Sigmoid colon (tissue), 7 donors: ENCODE measurements at places on chromosomes 11 and 22.

GRCh38 chr11:34013898-34014571 is 37.5 kb upstream of the CAPRIN1 start:
- no peak for DNase-seq

DNA sequence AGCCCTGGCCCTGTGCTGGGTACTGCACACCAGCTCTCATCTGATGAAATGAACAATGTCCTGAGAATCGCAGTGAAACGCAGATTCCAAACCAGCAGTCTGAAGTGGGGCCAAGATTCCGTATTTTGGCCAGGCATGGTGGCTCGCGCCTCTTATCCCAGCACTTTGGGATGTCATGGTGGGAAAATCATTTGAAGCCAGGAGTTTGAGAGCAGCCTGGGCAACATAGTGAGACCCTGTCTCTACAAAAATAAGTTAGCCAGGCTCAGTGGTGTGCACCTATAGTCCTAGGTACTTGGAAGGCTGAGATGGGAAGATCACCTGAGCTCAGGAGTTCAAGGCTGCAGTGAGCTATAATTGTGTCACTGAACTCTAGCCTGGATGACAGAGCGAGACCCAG is 13.0 kb downstream of the LIF start:
- no peak for DNase-seq

- no peak for DNase-seq
Observed at GRCh38 chr22:28904211-28904896, 21.0 kb downstream of the ZNRF3 start.

DNA sequence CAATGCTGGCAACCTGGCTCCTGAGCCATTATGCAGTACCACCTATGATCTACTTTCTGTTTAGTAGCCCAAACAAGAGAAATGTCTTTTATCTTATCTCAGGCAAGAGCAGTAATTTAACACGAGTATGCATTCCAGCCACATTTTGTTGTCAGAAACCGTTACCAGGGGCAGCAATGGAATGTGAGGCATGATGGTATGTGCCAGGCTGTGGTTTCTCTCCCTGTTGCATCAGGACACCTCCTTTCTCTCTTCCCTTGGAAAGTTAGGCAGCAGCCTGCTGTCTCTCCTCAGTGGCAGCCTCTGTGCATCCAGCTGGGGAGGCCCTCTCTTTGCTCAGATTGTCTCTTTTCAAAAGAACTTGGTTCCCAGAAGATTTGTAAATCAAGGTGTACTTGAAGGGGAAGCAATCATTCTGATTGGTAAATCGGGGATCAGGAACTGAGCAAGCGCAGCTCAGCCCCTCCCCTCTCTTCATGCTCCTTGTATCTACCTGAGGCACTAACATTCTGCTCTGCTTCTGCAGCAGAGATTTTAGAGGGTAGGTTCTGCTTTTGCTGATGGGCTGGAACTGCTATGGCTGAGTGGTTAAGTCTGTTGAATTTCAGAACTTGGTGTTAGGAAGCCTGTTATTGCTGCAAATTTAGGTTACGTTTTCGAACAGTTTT is 229.2 kb downstream of the ADAMTS15 start:
- DNase-seq: no peak

DNA sequence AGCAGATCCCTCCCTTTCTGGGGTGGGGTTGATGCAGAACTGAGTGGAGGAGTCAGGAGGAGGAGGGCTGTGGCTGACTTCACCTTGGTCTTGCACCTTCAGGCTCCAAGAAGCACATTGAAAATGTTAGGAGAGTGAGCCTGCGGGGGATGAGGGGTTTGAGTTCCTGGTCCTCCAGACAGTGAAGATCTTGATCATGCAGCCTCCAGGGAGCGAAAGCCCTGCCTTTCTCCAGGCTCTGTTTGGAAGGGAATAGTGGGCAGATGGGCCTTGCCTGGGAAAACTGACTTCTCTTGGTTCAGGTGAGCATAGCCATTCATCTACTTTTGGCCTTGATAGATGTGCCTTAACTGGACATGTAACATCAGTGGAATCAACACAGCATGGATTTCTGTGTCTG is 267.6 kb upstream of the B3GAT1 start:
- peak; percentile 29 for DNase-seq

GRCh38 chr11:64826578-64827450 is 16.5 kb upstream of the MEN1 start:
- no peak for DNase-seq

- peak; percentile 88 for DNase-seq
Observed at GRCh38 chr22:31625661-31626426, 36.2 kb downstream of the PISD start.

GRCh38 chr22:25630447-25630846 is 66.0 kb downstream of the GRK3 start:
- DNase-seq: no peak

GRCh38 chr11:89625171-89625570 is 84.9 kb upstream of the TRIM77 start:
- DNase-seq: no peak

DNA sequence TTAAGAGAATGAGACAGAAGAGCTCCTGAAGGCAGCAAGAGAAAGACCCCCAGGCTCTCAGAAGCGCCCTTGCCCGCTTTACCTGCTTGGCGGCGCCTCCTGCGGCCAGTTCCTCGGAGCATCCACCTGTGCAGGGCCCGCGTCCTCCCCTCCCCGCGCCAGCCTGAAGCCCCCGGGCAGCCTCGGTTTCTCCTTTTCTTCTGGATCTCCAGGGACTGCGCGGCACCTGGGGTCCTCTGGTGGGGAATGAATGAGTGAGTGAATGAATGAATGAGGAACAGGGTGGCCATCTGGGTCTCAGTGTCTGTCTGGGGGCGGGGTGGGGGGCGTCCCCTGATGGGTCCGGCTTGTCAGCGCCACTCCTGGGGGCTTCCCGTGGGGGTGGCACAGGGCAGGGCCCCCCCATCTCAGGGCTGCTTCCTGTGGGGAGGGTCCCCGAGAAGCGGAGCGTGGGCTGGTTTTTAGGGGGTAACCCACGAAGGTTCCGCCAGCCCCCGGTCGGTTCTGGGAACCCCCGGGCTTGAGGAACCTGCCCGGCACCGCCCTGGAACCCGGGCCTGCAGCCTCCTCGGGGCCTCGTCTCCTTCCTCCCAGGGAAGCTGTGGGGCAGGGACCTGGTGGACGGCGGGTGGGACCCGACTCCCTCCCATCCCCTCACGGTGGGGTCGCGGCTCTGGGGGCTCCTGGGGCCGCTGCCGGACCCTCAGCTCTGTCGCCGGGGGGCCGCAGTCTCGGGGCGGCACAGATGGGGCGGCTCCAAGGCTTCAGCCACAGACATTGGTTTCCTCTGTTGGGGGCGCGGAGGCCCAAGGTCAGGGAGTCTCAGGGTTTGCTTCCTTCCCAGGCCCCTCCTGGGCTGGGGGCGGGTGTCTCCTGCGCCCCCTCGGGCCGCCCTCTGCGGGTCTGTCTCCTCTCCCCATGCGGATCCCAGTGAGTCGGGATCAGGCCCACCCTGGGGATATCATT is 8.3 kb upstream of the KRTAP5-7 start:
- no peak for DNase-seq

- DNase-seq: no peak
Observed at GRCh38 chr11:12076840-12077534, 33.4 kb upstream of the MICAL2 start.

- DNase-seq: no peak
Observed at GRCh38 chr11:12319988-12320387, 57.4 kb upstream of the PARVA start.

DNA sequence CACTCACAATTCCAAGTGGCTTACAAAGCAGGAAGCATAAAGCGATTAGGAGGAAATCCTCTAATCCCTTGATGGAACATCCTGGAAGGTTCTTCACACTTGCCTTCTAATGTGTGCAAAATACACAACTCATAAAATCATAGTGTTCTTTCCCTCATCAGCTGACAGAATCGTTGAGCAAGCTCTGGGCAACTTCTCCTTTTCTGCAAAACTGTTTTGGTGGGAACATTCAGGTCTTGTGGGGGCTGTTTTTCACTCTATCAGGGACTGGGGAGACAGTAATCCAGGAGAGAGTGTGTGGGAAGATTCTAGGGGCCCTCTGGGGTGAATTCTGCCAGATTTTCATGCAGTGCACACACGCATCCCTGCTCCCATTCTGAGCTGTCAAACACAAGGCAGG is 53.2 kb downstream of the IRAG1 start:
- DNase-seq: no peak

- DNase-seq: no peak
Observed at GRCh38 chr11:35390737-35391682, 28.3 kb downstream of the SLC1A2 start.

GRCh38 chr11:103228807-103229206 is 119.6 kb downstream of the DYNC2H1 start:
- DNase-seq: no peak

DNA sequence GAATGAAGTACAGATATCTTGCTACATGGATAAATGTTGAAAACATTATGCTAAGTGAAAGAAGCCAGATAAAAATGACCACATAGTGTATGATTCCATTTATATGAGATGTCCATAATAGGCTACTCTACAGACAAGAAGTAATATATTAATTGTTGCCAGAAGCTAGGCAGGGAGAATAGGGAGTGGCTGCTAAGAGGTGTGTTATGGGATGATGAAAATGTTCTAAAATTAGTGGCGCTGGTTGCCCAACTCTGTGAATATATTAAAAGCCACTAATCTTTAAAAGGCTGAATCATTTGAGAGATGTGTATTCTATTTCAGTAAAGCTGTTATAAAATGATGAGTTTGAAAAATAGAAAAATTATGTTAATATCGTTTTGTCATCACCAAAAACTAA is 144.4 kb downstream of the NCAM1 start:
- DNase-seq: no peak

- no peak for DNase-seq
Observed at GRCh38 chr11:111944651-111945051, 7.5 kb downstream of the DIXDC1 start.

- peak; percentile 82 for DNase-seq
Observed at GRCh38 chr11:94814272-94814976, 46.3 kb downstream of the AMOTL1 start.

DNA sequence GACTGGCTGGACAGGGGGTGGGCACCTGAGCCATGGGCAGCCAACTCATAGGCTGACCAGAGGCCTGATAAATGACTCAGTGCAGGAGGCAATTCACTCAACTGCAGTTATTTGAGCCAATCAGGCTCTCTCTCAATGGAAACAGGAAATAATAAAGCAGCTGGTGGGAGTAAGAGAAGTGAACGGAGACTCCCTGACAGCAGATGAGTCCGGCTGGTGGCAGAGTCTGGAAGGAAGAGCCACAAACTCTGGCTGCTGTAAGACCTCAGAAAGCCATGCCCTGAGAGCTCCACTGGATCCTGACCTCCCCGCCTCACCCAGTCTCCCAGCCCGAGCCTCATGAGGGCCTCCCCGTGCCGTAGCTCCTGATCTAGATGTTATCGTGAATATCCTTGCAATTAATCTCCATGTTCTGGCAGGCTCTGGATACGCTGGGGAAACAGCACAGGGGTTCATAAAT is 69.8 kb downstream of the TRIM29 start:
- DNase-seq: no peak

GRCh38 chr11:44199816-44200215 is 104.3 kb downstream of the EXT2 start:
- DNase-seq: no peak

DNA sequence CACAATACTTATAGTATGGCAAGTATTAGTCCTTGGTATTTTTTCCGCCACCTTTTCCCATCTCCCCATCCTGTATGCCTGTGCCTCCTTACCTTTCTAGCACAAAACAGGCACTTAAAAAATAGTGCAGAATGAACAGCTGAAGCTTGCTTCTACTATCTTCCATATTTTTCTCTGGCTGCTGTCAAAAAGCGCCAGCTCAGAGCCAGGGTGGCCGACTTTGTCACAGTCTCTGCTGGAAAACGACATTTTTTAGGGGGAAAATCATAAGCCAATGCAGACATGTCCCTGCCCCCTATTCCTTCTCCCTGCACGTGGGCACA is 26.5 kb upstream of the ROBO3 start:
- no peak for DNase-seq

GRCh38 chr11:64784813-64785581 is 6.7 kb upstream of the SF1 start:
- DNase-seq: no peak

DNA sequence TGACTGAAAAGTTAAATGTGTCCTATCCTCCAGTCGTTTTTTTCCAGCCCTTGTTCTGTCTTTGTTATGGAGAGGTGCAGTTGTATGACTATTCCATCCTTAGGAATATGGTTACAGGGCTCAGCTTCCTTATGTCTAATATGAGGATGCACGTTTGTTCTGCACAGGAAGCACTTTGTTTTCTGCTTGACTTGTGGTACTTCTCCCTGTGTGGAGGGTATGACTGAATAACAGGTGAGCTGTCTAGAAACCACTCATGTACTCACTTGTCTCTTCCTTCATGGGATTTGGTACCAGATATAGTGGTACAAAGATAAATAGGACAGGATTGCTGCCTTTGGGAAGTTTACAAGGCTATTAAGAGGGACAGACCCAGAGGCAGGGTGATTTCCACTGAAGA is 17.4 kb downstream of the CABIN1 start:
- DNase-seq: no peak

DNA sequence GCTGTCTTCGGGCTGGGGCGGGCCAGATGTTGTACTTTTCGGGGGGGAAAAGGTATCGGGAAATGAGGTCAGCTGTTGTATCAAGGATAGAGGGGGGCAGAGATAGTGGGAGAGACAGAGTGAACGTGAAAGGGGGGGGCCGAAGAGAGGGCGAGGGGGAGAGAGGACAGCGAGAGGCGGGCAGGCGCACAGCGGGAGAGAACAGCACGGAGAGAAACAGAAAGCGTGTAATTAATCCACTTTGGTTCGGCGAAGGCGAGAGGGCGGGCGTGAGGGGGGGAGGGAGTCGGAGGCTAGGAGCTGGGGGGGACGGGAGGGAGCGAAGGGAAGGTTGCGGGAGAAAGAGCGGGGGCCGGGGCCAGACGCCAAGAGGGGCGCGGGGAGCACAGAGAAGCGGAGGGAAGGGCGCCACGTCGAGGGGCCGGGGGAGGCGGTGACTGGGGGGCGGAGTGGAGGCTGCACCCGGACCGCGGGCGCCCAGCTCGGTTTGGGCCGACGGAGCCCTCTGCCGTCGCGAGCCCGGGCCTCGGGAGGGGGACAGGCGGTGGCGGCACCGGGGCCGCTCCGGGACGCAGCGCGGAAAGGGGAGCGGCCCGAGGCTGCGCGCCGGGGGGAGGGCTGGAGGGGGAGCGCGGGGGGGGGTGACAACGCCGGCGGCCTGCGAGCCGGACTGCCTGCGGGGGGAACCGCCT is 612 bp downstream of the IGF2 start:
- no peak for DNase-seq
